Left hindlimb (tissue), 1 donor: ENCODE measurements at places on chromosomes 16 and 17.

DNA sequence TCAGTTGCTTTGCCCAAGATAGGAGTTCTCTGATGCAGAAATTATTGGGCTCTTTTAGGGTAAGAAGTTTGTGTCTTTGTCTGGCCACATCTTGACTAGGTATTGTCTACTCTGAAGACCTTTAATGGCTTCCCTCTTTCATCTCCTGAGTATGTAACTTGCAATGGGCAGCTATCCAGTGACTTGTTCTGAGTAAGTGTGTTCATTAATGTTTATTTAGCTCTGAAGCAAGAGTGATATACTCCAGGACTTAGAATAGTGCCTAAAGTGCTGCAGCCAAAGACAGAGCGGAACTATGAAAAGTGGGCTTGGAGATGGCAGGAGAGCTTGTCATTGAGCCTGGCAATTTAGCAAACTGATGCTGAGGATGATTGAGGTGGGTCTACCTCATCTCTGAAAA lies 8.8 kb upstream of the TANGO6 start:
- DNase-seq, result no peak

DNA sequence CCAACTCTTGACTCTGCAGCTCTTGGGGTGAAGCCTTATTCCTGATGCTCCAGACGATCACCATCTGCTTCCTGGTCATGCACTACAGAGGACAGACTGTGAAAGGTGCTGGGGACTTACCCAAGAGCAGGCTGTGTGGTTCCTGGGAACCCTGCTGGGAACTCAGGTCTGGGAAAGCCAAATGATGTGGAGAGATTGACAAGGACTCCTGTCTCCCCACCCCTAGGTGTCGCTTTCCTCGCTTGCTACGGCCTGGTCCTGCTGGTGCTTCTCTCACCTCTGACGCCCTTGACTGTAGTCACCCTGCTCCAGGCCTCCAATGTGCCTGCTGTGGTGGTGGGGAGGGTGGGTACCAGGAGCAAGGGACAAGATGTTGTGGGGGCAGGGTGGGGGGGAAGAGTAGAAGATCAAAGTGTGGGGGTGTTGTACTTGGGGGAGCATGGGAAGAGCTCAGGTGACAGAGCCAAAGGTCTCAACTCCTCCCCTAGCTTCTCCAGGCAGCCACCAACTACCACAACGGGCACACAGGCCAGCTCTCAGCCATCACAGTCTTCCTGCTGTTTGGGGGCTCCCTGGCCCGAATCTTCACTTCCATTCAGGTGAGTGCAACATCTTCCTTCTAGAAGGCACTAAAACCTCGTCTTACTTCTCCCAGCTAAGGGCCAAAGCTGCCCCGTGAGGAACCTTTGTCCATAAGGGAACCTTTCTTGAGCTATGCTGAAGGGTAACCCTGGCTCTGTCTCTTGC lies 3.0 kb downstream of the SOX15 start:
- DNase-seq, result no peak

GRCh38 chr17:45914047-45914717 lies 19.8 kb downstream of the MAPT start:
- no peak for DNase-seq

GRCh38 chr17:42118545-42118944 lies 2.6 kb downstream of the KAT2A start:
- peak; percentile 28 for DNase-seq

DNA sequence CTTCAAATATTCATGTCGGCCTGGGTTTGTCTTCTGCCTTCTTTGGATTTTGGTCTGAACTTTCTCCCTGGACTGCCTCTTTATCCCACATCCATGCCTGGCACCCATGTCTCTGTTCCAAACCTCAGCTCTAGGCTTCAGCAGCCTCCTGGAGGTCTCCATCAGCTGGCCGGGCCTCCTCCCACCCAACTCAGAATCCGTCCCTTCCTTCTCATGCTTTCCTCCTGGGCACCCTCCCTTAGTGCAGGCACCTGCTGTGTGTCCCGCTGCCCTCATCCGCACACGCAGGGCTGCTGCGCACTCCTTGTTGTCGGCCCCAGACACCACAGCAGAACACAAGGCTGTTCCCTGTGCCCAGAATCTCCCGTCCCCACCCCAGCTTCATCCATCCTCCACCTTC lies 14.0 kb downstream of the LDHD start:
- no peak for DNase-seq

GRCh38 chr16:76487411-76488064 lies 210.3 kb downstream of the CNTNAP4 start:
- no peak for DNase-seq

- DNase-seq, result no peak
Measured at GRCh38 chr17:41402161-41402560, 4.8 kb upstream of the KRT31 start.

DNA sequence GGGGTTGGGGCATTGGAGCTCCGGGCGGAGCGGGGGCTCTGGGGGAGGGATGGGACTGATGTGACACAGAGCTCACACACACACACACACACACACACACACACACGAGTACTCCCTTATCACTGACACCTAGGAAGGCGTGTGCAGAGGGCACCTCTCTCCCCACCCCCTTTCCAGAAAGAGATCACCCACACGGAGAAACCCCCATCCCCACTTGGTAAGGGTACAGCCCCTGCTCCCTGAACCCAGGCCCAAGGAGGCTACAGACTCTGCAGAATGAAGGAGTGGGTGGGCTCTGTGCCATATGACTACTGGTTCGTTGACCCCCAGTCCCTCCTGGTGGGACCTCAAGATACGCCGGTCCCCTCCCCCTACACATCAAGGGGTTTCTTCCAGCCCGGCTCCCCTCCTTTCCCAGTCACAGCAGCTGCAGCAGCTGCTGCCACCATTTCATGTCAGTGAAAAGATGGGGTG lies 8.7 kb upstream of the ARHGAP23 start:
- no peak for DNase-seq

DNA sequence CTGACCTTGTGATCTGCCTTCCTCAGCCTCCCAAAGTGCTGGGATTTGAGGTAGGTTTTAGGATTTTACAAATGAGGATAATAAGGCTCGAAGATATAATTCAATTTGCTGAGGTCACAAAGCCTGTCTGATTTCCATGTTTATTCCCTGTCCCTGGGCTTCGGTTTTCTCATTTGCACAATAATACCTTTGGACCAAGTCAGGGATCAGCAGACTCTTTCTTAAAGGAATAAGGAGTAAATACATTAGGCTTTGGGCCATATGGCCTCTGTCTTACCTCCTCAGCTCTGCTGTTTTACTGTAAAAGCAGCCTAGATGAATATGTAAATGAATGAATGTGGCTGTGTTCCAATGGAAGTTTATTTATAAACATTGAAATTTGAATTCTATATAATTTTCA lies 442.8 kb downstream of the HS3ST4 start:
- DNase-seq, result no peak

GRCh38 chr16:7304279-7304678 lies 28.4 kb upstream of the RBFOX1 start:
- no peak for DNase-seq

- no peak for DNase-seq
Measured at GRCh38 chr17:9124554-9124935, 103.2 kb downstream of the NTN1 start.

- peak; percentile 60 for DNase-seq
Measured at GRCh38 chr17:34579017-34579946, at the start of gene TMEM132E. TSS of gene TMEM132E (plus strand) at chr17:34579582. CDS start at chr17:34581077, 1,495 bp downstream.
